ENCODE measurements at places on chromosomes 11 and 22.

- DNase-seq: no peak
Measured at GRCh38 chr11:103552086-103552485, 442.9 kb downstream of the DYNC2H1 start.

DNA sequence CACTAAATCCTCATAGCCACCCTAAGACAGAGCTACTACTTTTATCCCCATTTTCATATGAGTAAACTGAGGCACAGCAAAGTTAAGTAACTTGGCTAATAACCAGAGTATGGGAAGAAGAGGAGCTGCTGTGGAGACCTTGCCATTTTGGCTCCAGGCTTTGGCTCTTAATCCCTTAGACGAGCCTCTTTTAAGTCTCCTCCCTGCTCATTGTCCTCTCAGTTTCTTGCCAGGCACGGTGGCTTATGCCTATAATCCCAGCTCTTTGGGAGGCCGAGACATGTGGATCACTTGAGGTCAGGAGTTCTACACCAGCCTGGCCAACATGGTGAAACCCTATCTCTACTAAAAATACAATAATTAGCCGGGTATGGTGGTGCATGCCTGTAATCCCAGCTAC lies 78.6 kb downstream of the PRR5L start:
- no peak for DNase-seq

- DNase-seq: no peak
Measured at GRCh38 chr11:73974604-73975478, 7.8 kb downstream of the UCP2 start.

- DNase-seq: no peak
Measured at GRCh38 chr22:38347944-38348750, 30.9 kb upstream of the CSNK1E start.

DNA sequence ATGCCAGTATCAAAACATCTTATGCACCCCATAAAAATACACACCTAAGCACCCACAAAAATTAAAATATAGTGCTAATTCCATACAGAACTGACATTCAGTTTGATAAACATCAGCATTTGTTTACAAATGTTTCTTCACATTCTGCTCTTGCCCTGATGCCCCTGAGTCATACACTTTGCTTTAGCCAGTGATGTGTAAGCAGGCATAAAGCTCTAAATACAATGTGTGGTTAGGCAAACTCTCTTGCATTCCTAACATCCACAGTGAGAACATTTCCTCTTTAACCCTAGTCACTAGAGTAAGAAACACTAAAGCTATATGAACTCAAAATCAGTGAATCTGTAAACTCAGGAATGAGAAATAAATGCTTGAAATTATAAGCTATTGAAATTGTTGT lies 1060.7 kb downstream of the FAM181B start:
- no peak for DNase-seq

DNA sequence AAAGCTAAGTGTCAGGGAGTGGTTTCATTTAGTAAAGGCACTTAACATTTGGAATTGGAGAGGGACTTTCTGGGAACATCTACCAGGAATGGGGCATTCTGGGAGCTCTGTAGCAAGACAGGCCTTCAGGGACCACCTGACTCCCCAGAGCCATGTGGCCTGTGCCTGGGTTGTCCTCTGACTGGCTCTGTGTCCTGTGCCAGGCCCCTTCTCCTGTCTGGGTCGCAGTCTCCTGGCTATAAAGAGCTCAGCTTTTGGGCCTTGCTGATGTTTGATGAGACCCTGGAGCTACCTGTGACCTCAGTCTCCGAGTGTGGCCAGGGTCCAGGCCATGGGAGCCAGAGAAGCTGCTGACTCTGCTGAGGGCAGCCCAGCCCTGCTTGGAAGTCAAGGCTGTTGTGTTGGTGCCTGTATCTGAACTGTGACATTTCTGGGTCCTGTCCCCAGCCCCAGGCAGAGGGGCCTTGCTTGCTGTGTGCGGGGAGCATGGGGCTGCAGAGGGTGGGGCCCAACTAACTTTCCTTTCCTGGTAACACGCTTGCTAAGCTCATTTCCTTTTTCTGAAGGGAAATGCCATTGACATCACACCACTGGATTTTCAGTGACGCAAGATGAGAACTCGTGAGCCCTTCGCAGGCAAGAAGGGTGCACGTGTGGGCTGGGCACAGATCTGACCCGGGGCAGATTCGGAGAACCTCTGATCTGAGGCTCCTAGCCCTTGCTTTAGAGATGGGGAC lies 41.3 kb downstream of the LRRC32 start:
- DNase-seq: no peak

DNA sequence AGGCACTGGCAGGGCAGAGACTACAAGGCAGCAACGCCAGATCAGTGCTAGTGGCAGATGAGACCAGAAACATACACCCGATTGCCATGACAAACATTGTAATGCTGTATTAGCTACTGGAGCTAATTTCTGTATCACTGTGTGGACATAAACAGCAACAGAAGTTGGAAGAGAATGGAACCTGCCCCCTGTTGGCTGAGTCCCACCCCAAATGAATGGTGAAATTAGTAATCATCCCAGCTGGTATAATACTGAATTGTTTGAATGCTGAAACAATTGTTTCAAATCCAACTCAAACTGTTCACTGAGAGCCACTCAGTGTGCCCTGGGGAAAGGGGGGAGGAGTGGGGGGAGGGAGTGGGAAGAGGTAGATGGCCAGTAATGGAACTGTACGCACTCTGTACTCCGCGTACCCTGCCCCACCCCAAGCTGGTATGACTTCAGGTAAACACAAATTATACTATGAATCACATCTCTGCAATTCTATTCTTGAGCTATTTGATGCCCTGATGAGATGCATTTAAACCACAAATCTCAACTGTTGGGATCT lies 11.2 kb upstream of the BIRC3 start:
- DNase-seq: no peak

- no peak for DNase-seq
Measured at GRCh38 chr11:76630600-76631281, 39.8 kb downstream of the LRRC32 start.

- no peak for DNase-seq
Measured at GRCh38 chr11:70122490-70123198, 44.5 kb downstream of the ANO1 start.

GRCh38 chr11:60781286-60781980 lies 3.7 kb upstream of the MS4A10 start:
- DNase-seq: no peak
